ENCODE measurements at places on chromosomes 7 and 10.

DNA sequence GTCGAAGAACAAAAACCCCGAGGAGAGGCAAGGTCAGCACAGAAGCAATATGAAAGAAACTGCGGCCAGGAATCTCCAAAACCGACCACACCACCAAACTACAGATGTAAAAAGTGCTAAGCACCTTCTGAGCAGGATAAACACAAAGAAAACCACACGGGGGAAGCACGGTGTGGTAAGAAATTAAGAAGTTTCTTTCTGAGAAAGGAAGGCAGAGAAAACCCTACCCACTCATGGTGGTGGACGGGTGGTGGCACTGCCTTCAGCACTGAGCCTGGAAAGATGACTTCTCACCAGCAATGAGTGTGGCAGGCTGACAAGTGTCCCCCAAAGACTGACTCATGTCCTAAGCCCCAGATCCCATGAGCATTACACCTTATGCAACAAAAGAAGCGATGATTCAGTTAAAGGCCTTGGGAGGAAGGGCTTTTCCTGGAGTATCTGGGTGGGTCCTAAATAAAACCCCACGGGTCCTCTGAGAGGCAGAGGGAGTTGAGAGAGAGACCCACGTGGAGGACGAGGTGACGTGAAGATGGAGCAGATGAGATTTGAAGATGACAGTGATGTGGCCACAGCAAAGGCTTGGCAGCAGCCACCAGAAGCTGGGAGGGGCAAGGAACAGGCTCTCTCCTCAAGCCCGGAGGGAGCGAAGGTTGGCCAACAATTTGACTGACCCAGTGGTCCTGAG, 124.9 kb downstream of the DLG5 start:
- peak; percentile 32 for DNase-seq

DNA sequence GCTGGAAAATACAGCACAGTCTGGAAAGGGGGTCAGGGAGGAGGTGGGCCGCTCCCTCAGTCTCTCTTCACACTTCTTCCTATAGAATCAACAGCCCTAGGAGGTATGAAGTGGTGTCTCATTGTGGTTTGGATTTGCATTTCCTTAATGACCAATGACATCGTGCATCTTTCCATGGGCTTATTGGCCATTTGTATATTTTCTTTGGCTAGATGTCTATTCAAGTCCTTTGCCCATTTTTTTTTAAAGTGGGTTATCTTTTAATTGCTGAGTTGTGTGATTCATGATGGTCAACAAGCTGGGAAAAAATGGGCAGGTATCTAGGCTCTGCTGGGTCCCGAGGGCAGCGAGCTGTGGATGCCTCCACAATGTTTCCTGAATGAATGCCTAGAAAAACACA, 29.1 kb downstream of the TMEM130 start:
- no peak for DNase-seq

DNA sequence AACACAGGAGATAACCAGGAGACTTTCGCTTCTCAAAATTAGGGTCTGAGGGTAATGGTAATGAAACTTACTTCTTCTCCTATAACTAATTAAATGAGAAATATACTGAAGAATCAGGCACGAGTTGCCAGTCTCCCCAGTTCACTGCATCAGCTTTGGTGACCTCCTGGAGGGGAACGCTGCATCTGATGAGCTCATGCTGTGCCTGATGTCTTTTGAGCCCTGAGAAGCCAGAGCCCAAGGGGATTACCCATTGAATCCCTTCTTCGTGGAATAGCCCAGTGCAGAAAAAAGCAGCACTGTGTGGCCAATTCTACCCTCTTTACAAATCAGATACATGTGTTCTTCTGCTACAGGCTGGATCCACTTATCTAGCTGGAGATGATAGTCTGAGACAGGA, 45.1 kb downstream of the CYP2C9 start:
- DNase-seq: no peak

DNA sequence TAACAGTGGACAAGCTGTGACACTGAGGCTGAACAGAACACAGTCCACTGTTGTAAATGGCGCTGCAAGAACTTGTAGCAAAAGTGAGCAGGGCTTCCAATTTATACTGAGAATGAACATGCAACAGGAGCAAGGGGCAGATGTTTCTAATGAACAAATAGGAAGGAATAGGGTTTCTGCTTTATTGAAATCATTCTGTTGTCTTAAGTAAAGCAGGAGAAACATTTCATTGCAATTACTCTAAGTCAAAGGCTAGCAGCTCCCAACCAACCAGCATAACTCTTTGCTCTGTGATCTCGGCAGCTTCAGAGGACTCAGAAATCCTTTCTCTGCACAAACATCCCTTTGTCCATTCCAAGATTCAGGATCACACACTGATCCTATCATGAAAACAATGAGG, 236.2 kb upstream of the PRSS58 start:
- no peak for DNase-seq

- no peak for DNase-seq
Measured at GRCh38 chr7:36667007-36667745, 57.1 kb downstream of the AOAH start.

- peak; percentile 58 for DNase-seq
Measured at GRCh38 chr7:140517546-140518369, 38.5 kb upstream of the MKRN1 start.

DNA sequence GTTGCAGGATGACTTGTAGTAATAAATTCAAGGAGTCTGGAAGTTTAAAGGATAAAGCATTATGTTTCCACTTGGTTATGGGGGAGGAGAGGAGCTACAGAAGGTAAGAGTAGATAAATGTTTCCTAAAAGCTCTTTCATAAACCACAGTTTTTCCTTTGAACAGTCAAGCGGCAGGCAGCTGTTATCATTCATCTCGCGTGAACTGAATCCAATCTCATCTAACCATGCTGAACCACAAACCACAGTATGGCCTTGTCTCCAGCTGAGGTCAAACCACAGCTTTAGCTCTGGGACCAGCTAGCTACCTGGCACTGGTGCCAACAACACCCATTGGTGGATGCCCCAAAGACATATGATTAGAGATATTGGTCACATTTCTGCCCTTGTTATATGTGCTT, 63.3 kb downstream of the NOC3L start:
- peak; percentile 6 for DNase-seq

- DNase-seq: peak; percentile 60
Measured at GRCh38 chr10:6607182-6607581, 27.1 kb upstream of the PRKCQ start.

- DNase-seq: no peak
Measured at GRCh38 chr7:97580205-97580604, 151.7 kb upstream of the TAC1 start.

DNA sequence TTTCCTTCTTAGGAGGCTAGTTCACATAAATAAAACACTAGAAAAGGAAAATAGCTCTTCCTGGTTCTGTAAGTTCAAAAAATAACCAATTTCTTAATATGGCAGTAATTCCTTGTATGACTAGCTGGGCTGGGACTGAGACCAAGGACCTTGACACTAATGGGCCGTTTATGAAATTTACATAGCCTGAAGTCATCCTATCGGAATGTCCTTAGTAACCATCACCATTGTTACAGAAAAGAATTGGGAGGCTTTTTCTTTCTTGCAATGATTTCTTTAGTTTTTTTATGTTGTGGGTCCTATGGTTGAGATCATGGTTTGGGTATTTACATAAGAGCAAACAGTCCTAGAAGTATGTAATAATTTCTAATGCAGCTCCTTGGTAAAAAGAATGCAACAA, 87.1 kb upstream of the HDAC9 start:
- DNase-seq: no peak

DNA sequence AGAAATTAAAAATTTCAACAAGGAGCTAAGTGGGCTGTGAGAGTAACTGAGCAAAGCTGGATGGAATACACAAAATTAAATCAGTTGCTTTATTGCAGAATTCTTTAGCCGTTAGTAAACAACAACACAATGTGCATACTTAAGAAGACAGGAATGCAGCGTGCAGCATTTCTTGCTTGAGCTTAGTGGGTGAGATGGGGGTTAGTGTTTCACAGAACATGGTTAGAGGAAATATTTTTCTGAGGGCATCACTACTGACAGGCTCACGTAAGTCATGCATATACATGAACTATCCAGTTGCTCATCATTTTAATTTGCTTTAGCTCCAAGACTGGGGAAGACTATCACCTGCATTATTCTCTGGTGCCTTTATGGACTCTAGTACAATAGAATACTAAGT, 80.8 kb downstream of the CD36 start:
- DNase-seq: no peak

- DNase-seq: peak; percentile 60
Measured at GRCh38 chr10:68826764-68827591, at the start of gene STOX1. STOX1 (plus strand) TSS chr10:68827531; CDS start chr10:68827624, 93 bp downstream.
